ENCODE measurements at places on chromosomes 5 and 9.

GRCh38 chr5:135243556-135244285 lies 155.3 kb downstream of the MACROH2A1 start:
- peak; percentile 3 for DNase-seq

DNA sequence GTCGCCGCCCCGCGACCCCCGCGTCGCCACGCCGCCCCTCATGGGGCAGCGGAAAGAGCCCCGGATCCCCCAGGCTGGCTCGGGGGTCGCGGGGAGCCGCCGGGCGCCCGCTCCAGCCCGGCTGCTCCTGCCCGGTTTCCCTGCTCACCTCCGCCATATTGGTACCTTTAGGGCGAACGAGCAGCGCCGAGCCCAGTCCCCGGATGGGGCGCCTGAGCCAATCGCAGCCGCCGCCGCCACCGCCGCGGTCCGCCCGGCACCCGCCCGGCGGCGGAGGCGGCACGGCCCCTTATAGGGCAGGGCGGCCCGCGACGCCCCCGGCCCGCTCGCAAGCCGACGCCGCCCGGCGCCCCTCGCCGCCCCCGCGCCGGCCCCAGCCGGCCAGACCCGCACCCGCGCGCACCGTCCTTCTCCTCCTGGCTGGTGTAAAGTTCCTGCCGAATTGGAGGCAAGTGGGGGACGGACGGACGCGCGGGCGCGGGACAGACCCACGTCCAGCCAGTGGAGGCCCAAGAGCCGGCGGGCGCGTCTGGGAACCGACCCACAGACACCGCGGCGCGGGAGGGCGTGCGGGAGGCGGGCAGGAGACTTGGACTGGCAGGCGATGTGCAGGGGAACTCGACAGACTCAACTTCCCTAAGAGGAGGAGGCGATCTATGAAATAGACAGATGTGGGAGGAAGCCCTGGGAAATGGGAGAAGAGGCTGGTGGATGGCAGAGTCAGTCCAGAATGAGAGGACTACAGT lies at the start of gene MIER3:
Gene MIER3, minus strand, starts transcription at position 178 of the 746 bp plus-strand sequence. Its CDS starts 21 bp downstream, at position 157.
- DNase-seq = peak; percentile 82

- no peak for DNase-seq
Observed at GRCh38 chr9:103037508-103038477, 42.7 kb downstream of the CYLC2 start.

- DNase-seq = no peak
Observed at GRCh38 chr5:6439588-6440550, 8.8 kb upstream of the UBE2QL1 start.

GRCh38 chr5:61139094-61139873 lies 23.0 kb downstream of the SMIM15 start:
- no peak for DNase-seq

DNA sequence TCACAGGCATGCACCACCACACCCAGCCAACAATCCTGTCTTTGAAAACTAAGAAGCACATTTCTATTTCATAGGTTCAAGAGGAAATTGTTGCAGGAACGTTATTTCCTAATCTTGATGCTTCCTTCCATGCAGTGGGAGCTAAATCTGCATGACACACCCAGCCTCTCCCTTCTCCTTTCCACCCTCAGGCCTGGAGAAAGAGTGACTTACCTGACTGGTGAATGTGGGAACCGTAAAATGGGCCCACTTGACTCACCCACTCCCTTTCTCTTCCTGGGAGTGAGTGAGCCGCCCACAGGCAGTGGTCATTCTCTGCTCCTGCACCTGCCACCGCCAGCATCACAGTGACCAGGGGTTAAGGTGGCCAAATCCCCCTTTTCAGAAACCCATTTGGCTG lies 78.2 kb downstream of the C9orf50 start:
- DNase-seq = no peak

- no peak for DNase-seq
Observed at GRCh38 chr9:37622462-37622861, 28.3 kb upstream of the FRMPD1 start.

DNA sequence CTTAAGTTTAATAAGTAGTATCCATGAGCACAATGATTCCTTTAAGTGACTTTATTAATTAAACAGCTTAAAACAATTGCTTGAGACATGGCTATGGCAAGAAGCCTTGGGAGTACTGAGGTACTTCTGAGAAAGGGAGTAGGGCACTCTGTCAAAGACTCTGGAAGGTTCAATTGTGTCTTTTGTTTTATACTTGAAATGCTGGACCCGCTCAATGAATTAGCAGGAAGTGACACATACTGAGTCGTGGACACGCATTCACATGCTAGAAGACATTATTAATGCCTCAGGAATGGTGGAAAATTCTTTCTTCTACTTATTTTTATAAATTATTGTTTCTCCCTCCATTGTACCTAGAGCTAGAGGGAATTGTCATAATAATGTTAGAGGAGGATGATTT lies 347.3 kb upstream of the ZNF608 start:
- no peak for DNase-seq

DNA sequence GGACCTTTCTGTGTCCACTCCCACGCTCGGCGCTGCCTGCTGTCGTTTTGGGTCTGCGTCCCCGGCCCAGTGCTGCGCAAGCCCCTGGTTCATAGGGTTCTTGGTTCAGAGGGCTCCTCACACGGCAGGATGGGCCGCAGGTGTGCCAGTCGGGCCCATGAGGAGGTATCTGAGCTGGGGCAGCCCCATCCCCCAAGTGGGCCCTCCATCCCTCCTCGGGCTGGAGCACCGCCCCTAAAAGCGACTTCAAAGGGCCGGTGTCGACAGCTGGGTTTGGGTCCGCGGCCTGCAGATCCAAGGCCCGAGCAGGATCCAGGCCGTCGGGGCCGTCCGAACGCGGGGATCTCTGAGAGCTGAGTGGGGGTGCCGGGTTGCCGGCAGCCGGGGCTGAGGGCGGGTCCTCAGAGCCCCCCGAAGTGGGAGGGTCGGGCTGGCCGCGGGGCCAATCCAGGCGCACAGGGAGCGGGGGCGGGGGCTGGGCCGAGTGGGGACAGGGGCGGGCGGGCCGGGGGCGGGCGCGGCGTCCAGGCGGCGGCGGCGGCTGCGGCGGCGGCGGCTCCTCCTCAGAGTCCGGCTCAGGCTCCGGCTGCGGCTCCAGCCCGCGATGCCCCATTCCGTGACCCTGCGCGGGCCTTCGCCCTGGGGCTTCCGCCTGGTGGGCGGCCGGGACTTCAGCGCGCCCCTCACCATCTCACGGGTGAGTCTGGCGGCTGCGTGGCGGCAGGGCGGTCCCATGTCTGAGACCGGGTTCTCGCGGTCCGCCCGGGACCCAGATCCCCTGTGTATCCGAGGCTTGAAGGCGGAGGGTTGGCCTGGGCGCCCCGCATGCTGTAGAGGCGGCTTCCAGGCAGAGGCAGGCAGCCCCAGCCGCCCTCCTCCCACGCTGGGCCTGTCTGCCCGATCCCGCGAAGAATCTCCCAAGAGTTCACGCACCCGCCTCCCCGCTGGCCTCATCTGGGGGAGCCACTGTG lies at the start of gene PDLIM4:
Gene PDLIM4, plus strand, starts transcription at position 566 of the 971 bp plus-strand sequence. Its CDS starts 39 bp downstream, at position 605.
- no peak for DNase-seq

DNA sequence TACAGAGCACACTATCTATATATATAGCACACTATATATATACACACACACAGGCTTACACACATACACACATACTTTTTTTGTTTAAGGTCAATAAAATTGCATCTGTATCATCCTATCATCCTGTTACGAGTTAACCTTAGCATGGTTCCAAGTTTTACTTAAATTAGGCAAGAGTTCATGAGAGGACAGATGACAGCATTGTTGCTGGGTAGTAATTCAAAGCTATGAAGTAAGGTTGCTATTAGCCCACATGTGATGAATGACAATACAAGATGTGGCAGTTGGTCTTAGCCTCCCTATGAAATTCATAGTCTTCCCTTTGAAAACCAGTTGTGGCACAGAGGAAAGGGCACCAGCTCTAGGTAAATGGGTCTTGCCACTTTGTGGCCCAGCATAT lies 438.1 kb downstream of the ACTL7B start:
- DNase-seq = no peak

DNA sequence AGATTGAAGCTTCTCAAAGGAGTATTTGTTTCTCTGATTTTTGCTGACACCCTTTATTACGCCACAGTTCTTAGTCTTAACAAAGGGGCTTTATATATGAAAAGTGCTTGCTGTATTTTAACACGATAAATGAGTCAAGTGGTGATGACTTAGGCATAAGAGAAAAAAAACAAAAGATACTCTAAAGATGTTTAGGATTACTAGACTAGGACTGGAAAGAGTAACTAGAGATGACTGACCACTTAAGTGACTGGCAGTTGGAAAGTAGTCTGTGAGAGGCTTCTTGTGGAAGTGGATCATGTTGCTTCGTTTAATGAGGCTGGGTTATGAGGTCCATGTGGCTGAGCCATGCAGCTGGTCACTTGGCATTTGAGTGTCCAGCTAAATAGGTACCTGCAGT lies 69.4 kb upstream of the ACTBL2 start:
- no peak for DNase-seq

GRCh38 chr9:38423273-38423972 lies 831 bp downstream of the IGFBPL1 start:
- no peak for DNase-seq

DNA sequence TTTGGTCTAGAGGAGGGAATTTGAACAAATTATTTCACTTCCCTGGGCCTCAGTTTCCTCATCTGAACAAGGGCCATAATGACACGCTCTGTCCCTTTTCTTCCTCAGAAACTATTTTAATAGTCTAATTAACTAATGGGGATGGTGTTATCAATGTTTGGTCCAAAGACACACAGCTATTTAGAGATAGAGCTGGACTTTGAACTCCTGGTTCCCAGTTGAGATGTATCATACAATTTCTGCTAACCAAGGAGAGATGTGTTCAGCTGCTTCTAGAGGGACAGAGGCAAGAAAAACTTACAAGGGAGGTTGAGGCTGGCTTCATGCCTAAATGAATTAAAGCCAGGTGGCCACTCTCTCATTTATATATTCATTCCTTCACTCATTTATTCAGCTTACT lies 90.6 kb upstream of the CLINT1 start:
- no peak for DNase-seq

- DNase-seq = no peak
Observed at GRCh38 chr5:113846941-113847340, 333.4 kb downstream of the YTHDC2 start.

DNA sequence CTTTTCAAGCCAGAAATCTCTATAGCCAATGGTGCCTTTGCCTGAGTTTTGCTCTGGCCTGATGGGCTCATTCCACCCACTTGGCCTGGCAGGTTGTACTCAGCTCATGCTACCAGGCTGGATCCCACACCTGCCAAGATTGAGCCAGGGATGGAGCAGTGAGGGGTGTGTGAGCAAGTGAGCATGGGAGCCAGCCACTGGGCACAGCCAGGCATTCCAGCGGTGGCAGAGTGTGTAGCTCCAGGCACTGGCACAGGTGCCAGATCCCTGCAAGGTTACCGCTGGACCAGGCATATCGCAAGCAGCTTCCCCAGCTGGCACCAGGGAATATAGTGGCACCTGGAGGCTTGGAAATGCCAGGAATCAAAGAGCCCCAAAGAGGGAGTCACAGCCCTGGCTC lies 2395.6 kb upstream of the C9orf72 start:
- no peak for DNase-seq

GRCh38 chr5:120533581-120533980 lies 69.5 kb downstream of the PRR16 start:
- no peak for DNase-seq

- DNase-seq = no peak
Observed at GRCh38 chr9:136764301-136764891, at the start of gene LCN15. Gene LCN15, minus strand, starts transcription at chr9:136764518. Its CDS starts 30 bp downstream, at chr9:136764488.

- no peak for DNase-seq
Observed at GRCh38 chr9:125398243-125398642, 136.6 kb downstream of the GAPVD1 start.

- DNase-seq = peak; percentile 27
Observed at GRCh38 chr9:79583952-79584654, 12.3 kb downstream of the TLE4 start.

- DNase-seq = no peak
Observed at GRCh38 chr9:93860694-93861658, 94.2 kb downstream of the BARX1 start.

GRCh38 chr5:160092514-160092913 lies 26.7 kb downstream of the PWWP2A start:
- DNase-seq = no peak

GRCh38 chr9:117278020-117278419 lies 136.8 kb downstream of the ASTN2 start:
- DNase-seq = no peak

- DNase-seq = no peak
Observed at GRCh38 chr5:143040622-143041021, 270.4 kb downstream of the ARHGAP26 start.

DNA sequence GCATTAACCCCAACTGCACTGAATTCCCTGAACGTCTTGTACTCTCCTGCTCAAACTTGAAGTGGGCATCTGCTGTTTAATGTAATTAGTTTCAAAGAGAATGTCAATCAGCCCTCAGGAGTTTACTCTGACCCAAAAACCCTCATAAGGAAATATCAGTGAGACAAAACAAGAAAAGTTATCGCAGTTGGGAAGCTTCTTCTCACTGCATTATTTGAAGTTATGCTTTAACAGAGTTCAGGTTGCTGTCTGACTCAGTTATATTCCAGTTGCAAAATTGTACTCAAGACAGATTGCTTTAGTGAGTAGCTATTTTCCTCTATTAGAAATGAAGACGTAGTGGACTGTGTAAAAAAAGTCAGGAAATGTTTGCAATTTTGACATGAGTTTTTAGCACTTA lies 52.1 kb downstream of the PPIC start:
- no peak for DNase-seq

DNA sequence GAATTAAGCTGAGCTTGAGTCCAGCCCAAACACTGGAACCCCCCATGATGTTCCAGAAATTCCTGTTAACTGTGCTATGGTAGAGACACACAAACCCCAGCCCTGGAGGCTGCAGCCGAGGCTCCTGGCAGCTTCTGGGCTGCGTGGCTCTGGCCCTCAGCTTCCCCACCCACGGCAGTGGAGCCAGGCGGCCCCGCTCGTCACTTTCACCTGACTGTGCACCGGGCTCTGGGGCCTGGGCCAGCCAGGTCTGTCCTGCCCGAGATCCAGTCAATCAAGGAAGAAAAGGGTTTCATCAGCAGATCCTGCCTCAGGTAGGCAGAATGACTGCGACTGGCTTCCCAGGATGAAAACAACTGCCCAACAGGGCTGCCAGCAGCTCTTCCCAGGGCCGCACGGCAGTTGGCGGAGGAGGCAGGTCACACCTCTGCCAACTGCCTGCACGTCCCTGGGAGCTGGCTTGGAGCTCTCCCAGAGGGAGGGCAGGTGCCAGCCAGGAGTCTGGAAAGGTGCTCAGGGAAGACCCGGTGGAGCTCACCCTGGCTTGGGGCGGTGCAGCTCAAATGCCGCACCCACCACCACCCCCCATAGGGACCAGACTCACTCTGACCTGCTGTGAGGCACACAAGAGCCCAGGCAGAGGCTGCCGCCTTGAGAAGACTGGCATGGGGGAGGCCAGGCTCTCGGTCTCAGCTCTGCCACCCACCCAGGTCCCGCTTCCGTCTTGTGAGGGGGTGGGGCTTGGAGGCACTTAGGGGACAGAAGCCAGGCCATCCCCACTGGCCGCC lies 20.7 kb downstream of the BRD3 start:
- DNase-seq = no peak

DNA sequence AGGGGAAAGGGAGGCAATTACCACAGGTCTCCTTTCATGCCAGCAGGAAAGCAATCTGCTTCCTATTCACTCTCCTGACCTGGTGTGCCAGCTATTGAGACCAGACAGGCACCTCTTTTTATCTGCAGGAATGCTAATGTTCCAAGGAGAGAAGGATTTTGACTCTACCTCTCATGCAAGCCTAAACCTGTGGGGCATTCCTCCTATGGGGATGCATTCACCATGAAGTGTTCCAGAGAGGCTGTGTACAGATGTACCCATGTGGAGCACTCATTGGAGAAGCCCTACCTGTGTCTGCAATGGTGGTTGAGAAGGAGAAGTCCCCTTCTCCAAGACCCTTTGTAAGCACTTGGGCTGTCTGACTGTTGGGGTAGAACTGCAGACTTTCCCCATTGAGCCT lies 45.4 kb upstream of the EDIL3 start:
- DNase-seq = no peak

Data from activated CD4-positive, alpha-beta T cell treated with anti-CD3 and anti-CD28 coated beads, Interleukin-2, amount 10 ng/mL, durations not matched to agents 7 days and 5 days (primary cell).